Central memory CD8-positive, alpha-beta T cell (primary cell): ENCODE measurements at places on chromosomes 5 and 9.

DNA sequence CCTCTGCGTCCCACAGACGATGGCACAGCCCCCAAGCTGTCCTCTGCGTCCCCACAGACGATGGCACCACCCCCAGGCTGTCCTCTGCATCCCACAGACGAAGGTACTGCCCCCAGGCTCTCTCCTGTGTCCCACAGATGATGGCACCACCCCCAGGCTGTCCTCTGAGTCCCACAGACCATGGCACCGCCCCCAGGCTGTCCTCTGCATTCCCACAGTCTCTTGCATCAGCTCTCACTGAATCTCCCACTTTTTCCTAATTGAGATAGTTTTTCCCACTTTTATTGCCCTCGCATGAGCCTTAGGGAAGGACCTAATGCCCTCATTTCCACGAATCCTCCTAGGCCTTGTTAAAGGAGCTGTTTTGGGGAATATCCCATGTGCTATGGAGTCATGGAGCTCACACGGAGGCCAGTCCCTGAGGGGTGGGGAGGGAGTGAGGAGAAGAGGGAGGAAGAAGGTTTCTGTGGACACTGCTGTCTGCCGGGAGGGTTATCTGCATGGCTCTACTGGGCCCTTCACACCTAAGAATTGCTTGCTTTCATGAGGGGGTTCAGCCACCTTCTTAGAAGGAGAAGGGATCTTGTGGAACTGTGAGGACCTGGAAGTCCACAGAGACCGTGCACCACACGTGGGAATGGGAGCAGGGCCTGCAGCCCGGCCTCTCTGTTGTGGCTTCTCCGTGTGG, 58.2 kb upstream of the PTCH1 start:
- no peak for DNase-seq

DNA sequence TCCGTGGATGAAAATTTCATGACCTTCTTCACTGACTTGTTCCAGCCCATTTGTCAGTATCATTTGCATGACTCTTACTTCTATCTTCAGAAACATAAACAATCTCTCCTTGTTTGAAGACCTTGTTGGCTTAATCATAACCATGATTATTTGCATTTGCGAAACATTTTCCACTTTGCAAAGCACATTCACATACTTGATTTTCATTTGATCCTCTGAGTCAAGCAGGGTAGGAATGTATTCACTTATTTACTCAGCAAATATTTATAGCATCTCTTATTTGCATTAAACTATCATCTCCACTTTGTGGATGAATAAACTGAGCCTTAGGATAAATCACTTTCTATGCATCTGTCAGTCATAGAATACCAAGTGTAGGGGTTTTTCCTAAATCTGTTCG, 343.0 kb upstream of the SGCD start:
- no peak for DNase-seq

DNA sequence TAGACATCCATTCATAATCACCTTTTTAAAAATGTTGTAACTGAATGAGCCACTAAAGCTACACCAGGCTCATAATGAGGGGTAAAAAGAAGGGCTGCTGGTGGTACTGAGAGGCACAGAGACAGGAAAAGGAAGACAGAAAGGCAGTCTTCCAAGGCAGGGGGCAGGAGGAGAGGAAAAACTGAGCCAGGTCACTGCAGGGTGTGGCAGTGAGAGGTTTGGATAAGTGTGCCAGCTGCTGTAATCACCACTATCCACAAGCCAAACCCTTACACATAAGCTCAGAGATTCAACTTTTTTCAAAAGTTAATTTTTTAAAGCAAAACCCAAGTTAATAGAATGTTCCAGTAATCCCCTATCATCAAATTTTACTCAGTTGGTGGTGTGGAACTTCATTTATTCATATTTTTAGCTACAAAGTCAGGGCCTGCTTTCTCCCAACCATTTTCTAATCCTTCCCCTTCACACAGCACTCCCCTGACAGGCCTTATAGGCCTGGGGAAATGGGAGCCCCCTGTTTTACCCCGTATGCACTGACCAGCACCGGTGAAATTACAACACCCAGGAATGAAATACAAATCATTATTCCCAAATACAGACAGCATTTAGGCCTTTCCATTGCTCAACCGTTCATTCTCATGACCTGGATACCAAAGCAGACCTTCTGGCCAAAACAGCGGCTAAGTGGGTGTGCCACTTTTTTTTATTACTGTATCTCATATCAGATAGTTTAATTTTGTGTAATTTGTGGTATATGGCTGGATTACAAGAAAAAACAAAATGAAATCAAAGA, 76.3 kb downstream of the EFNA5 start:
- DNase-seq, result no peak

DNA sequence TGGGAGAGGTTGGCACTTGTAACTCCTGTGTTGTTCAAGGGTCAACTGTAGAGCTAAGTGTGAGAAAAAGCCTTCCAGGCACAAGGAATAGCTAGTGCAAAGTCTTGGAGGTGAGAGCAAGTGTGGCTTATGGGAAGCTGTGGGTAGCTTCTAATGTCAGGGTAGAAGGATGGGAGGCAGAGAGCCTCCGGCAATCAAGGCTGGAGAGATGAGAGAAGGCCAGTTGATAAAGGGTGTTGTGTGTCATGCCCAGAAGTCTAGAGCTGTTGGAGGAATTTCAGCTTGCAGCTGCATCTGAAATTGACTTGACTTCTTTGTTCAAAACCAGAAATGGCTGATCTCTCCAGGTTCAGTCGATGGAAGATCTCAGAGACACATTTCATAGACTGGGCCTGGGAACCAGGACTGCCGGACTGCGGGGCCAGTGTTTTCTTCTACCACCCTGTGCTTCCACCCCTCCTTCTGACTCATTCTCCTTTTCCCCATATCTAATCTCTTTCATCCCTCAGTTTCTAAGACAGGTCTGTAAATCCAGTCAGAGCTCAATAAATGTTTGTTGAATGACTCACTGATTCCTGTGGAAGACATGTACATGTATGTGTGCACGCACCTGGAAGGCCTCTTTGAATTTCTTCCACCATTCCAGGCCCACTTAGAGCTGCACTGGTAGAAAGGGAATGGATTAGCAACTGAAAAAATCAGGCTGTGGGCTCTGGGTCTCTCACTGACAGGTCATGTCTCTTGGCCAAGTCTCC, 67.8 kb upstream of the KLF4 start:
- DNase-seq, result no peak

DNA sequence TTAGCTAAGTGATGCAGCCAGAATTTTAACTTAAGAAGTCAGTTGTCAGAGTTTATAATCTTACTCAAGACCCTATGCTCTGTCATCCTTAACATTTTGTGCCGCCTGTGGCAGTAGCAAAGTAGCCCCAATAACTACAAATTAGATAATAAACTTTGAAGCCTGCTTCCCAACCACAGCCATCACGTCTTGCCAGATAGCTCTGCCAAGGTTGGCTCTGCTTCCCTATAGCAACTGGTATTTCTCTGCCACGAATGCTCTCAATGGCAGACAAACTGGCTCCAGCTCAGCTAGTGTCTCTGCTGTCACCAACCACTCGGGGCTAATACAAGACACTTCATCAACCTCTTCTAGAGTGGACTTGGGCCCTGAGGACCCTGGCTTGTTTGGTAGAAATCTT, 576.1 kb downstream of the CDH12 start:
- DNase-seq, result no peak

DNA sequence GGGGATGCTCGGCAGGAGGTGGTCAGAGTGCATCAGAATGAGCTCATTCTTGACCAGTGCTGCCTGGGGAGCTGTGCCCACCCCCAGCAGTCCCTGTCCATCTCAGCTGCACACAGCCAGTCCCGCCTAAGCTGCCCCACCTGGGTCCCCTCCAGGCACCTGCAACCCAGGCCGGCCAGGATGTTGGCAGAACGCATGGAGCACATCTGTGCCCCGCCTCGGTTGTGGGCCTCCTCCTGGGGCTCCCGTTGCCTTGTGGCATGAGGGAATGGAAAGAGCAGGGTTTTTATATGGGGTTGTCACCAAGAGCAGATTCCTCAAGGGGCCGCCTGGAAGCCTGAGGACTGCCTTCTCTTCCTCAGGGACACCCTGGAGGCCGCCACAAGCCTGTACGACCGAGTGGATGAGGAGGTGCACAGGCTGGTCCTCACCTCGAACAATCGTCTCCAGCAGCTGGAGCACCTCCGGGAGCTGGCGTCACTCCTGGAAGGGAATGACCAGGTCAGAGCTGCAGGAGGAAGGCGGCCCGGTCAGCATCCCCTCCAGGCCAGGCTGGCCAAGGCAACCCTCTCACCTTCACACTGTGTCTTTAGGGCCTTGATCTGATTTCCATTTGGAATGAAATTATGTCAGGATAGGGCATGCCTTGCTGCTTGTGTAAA, 34.8 kb upstream of the LRRC14B start:
- DNase-seq, result no peak

GRCh38 chr5:83802686-83803085, 82.0 kb upstream of the HAPLN1 start:
- DNase-seq, result no peak

DNA sequence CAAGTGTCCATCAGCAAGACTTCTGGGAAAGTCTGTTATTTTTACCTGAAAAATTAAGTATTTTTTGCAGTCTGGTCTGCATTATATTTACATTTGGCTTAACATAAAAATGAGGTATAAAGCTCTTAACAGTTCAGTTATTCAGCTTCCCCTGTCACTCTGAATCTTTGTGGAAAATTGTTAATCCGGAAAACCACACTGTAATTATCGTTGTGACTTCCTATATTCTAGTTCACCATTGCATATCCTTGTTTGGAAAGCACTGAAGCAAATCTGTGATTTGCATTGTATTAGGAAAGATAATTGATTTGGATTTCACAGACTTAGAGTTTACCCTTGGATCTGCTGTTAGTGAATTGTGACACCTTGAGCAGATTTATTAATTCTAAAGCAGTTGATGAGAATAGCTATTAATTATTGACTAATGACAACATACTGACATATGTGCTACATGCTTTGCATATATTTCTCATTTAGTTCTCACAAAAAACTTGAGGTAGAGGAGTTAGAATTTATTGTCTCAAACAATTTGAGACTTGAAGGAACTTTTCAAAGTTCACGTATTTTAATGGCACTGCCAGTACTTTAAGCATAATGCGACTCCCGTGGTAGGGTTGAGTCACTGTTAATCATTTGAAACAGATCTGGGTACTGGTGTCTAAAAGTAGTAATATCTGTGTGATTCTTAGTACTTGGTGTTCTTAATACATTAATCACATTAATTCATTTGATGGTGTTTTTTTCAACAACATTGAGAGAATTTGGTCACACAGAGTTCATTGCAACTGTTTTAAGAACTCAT, 71.8 kb upstream of the LRRC70 start:
- DNase-seq, result no peak

DNA sequence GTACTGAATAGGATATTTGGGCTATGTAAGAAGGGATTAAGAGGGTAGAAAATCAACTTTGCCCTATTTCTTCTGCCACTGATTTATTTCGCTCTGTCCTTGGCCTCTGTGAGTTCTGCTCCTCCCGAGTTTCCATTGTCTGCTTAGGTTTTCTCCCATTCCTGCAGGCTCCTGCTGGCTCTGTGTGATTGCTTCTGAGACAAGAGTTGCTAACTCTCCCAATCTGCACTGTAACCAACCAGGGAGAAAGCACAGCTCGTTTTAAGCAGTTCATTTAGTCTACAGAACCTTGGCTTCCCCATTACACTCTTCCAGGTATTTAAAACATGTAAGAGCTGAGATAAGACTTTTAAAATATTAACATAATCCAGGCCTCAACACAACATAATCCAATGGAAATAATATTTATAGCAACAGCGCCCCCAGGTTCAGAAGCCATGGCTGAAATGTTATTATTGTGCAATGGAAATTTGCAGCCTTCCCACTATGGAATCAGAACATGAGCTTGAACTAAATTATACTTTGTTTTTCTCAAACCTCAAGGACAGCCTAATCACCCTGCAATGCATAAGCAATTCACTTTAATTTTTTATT, 203.5 kb downstream of the ERCC6L2 start:
- no peak for DNase-seq

- no peak for DNase-seq
These were observed 12.5 kb upstream of the SYNPO start for GRCh38 chr5:150627731-150628545.

DNA sequence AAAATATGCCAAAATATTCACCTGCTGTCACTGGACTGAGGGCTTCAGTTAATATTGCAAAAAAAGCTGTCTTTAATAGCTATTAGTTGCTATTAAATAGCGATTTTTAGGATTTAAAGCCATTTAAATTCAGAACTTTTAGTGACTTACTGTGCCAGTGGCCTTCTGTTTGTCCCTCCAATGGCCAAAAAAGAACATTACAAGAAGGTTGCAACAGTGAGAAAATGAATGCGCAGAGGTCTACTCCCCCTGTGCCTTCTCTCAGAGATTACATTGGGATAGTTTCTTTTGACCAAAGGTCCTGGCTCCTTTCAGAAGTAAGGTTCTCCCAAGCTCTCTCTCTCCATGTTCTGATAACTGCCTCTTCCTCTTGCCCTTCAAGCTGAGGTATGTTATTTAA, 930.3 kb upstream of the ARRDC3 start:
- no peak for DNase-seq

DNA sequence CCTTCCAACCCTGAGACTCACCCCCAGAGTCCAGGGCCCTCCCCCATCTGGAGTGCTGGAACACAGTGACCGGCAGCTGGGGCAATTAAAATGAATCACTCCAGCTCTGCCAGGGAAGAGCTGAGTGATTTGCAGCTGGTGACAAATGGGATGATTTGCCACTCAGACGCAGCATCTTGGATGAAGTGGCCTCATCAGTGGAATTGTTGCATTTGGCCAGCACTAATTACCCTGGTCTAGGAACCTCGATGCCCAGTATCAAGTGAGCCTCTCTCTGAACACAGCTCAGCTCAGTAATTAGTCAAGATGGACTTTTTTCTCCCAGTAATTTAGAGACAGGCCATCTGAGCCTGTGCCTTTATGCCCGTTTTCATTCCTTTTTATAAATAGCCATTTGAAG, 259.5 kb downstream of the GRIA1 start:
- DNase-seq, result no peak

DNA sequence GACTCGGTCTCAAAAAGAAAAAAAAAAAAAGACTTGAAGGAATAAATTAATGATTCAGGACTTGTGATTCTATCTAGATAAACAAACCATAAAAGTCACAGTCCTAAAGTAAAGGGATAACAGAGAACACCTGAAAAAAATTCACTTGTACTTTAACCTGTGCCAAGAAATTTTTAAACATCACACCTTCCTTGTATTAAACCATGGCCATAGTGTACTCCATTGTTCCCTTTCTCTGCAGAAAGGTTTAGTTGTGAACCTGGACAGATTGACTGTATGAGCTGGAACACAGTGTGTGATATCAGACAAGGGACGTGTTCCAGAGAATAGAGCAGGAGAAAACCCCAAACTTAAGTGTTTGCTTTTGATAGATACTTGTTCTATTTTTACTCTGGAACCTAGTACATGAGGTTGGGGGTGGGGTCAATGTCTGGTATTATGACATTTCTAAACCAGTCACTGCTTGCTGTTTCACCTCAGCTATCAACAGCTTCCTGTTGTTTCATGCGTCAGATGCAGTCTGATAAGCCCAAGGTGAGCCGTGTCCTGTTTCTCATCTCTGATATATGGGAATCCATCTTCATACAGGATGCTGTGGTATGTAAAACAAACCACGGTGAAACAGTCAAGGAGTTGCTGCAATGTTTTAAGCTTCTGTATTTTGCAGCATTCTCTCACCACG, 62.5 kb upstream of the ITGA1 start:
- peak; percentile 73 for DNase-seq
